ENCODE measurements at places on chromosomes 6 and 20.

GRCh38 chr6:1348675-1349074, 36.8 kb downstream of the FOXQ1 start:
- DNase-seq: no peak

- DNase-seq: peak; percentile 47
Measured at GRCh38 chr6:111586554-111586953, 19.1 kb downstream of the TRAF3IP2 start.

GRCh38 chr6:4666886-4667513, 109.2 kb upstream of the CDYL start:
- no peak for DNase-seq

GRCh38 chr20:6691516-6691915, 76.0 kb upstream of the BMP2 start:
- no peak for DNase-seq

DNA sequence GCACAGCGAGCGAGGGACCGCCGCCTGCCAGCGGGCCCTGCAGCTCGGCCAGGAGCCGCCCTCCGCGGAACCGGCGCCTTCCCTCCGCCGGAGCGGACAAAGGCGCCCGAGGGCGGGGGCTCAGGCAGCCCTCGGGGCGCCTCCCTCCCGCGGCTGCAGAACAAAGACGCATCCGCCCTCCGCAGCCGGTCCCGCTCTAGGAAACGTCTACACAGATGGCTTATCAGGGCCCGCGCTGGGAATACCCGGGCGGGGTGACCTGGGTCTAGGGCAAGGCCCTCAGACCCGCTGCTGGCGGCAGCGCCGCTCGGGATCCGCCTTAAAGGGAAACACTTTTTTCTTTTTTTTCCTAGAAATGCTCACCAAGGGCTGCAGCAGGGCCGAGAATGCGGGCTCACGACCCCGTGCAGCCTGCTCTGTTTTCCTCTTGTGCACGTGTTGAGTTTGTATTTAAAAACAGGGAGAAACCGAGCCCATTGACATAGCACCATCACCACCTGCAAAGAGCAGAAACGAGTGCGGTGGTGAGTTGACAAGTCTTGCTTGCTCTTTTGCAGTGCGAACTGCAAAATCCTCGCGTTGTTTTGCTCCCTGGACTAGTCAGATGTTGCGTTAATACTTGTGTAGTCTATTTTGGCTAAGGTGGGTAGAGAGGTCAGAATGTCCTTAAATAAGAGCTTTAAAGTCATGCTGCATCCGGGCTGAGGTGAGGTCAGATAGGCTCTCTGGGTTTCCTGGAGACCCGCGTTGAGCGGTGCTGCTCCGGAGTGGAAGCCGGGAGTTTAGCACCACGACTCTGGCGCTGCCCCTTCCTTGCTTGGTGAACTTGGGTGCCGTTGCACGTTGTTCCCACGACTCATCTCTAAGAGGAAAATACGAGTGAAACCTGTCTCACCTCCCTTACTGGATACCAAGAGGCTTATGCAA, 1.1 kb upstream of the RPS6KA2 start:
- DNase-seq: peak; percentile 79

- no peak for DNase-seq
Measured at GRCh38 chr6:122180132-122180531, 219.3 kb upstream of the HSF2 start.

DNA sequence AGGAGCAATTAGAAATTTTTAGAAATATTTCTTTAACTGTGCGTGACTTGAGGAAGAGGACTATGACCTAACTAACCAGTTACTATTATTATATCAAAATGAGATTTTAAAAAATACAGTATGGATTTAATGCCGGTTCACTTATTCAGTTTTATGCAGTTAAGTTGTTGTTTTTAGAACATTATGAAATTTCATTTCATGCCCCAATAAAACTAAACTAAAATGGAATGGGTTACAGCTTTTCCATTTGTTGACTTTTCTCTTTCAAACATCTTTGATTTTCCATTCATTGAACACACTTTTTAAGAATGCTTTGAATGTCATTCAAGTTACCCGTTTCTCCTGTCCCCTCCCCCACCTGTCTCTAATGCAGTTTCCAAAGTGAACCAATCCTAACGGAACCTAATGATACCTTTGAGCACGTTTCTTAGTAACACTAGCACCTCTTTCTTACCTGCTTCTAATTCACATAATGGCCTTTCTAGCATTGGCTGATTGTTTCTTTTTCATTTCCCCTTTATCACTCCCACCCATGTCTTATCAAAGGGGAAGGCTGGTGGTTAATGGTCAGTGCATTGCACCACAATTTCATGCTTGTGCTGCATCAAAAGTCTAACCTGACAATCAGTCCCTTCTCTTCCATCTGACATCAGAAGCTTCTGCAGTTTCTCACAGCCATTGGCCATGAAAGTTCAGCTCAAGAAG, 262.2 kb upstream of the TAB2 start:
- no peak for DNase-seq

- no peak for DNase-seq
Measured at GRCh38 chr6:16688984-16689636, 72.2 kb downstream of the ATXN1 start.

DNA sequence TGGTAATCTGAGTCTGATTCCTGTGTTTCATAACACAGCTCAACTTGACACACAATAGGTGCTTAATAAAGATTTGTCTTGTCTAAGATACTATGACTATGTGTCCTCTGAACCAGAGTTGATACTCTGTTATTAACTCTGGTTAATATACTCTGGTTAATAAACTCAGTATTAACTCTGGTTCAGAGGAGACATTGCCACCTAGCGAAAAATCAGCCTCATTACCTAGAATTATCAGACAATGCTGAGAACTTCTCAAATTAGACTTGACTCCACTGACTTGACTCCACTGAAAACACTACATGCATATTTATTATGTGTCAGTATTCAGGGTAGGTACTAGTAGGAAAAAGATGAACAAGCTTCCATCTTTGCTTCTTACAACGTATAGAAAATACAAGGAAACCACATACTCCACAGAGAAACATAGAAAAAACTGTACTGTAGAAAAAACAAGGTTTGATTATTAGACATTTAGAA, 73.9 kb downstream of the AHI1 start:
- no peak for DNase-seq

GRCh38 chr6:166752928-166753721, 126.1 kb upstream of the RPS6KA2 start:
- DNase-seq: no peak

GRCh38 chr20:15185322-15185721, 847.9 kb upstream of the FLRT3 start:
- no peak for DNase-seq

- no peak for DNase-seq
Measured at GRCh38 chr6:109874621-109875020, 103.5 kb upstream of the GPR6 start.

DNA sequence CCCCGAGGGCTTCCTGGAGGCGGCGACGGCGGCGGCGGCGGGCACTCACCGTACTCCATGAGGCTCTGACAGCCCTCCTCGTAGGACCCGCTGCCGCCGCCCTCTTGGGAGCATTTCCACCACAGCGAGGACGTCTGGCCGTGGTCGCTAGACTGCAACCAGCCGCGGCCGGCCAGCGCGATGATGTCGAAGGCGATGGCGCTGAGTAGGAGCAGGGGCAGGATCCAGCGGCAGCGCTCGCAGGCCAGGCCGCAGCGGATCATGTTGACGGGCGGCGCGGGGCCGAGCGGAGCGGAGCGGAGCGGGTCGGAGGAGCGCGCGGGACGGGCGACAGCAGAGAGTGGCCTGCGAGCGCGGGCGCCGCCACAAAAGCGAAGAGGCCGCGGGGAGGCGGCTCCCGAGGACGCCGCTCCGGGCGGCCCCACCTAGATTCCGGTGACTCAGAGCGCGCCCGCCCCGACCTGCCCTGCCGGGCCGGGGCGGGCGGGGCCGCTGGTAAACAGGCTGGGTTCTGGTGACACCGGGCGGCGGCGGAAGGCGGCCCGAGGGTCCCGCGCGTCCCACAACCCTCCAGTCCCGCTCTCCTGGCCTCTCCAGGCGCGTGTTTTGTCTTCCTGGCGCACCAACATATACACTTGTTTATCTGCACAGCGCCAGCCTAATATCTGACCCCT, at the start of gene PERP:
PERP (minus strand) TSS at position 342 of the 674 bp plus-strand sequence; CDS start at position 263, 79 bp downstream.
- DNase-seq: peak; percentile 18

DNA sequence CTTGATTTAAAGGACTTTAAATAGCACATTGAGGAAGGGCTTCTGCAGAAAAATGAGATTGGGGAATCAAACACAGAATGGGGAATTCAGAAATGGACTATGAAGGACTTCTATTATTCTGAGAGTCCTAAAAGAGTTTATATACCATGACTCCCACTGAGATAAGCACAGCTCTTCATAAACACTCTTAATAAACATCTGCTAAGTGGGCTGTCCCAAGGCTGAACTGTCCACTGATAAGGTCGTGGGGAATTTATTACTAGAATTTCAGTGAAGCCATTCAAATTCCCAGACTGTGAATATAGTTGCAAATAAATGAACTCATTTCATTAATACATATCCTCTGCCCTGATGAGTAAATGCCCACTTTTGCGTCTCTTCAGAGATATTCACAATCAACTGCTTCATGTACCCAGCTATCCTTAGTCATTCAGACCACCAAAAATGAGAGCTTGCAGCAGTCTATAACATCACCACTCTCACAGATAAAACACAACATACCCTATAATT, 468.2 kb upstream of the RUNX2 start:
- DNase-seq: no peak

GRCh38 chr20:48682529-48683363, 145.1 kb downstream of the PREX1 start:
- peak; percentile 97 for DNase-seq

DNA sequence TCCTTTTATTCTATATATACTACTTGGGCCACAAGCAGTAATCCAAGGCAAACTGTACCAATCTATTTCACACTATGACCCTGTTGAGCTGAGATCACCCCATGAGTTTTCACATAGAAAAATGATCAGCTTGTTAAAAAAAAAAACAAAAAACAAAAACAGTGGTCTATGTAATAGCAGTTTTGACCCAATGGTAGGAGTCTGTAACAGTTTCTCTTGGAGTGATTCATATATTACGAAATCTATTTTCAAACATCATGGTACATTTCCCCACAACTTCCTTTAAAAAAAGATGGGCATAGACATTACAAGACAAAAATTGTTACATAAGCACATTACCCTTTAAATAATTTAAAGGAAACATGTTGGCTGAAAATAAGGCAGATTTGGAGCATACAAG, 78.1 kb downstream of the PRSS35 start:
- DNase-seq: no peak

DNA sequence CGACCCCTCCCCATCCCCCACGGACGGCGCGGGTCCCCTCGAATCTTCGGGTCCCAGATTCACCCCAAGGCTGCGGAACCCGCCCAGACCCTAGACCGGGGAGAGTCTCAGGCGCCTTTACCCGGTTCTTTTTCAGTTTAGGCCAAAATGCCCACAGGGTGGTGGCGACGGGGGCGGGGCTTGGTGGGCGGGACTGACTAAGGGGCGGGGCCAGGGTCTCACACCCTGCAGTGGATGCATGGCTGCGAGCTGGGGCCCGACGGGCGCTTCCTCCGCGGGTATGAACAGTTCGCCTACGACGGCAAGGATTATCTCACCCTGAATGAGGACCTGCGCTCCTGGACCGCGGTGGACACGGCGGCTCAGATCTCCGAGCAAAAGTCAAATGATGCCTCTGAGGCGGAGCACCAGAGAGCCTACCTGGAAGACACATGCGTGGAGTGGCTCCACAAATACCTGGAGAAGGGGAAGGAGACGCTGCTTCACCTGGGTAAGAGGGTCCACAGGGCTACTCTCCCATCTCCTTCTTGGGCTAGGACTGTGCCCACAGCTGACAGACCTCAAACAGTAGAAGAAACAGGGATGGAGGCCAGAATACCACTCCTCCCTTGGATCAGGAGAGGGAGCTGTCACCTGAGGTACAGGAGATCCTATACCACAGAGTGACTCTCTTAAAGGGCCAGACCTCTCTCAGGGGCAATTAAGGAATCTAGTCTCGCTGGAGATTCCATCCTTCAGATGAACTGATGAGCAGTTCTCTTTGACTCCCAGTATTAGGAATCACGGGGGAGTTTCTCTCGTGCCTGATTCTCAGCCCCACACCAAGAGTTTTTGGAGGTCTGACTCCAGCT, 942 bp downstream of the HLA-E start:
- DNase-seq: no peak

GRCh38 chr6:1893470-1894130, 283.9 kb downstream of the FOXC1 start:
- DNase-seq: no peak

DNA sequence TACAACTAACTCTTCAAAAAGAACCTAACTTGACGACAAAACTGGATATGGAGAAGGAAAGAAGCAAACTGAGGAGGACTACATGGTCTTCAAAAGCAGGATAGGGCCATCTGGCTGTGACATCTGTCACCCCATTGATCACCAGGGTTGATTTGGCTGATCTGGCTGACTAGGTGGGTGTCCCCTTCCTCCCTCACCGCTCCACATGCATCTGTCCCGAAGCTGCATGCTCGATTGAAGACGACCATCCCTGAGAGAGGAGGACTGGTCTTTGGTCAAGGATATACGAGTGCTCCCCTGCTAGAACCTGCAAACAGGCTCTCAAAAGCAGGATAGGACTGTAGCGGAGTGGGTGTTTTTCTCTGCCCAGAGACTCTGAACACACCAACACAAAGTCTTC, 21.7 kb downstream of the CPNE1 start:
- no peak for DNase-seq

DNA sequence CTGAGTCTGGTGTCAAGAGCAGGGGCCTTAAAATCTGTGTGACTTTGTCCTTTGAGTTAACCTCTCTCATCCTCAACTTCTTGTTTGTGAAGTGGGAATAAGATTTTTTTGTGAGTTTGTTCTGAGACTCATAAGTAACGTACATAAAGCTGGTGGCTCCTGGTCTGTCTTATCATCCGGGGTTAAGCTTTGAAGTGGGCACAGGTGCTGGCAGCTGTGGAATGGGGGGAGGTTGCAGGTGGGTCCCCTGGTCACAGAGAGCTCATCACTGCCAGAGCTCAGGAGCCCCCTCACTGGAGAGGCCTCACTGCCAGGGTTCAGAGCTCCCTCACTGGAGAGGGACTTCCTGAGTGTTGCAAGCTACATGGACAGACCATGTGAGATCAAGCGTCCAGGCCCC, 174.1 kb downstream of the NRN1 start:
- DNase-seq: no peak

DNA sequence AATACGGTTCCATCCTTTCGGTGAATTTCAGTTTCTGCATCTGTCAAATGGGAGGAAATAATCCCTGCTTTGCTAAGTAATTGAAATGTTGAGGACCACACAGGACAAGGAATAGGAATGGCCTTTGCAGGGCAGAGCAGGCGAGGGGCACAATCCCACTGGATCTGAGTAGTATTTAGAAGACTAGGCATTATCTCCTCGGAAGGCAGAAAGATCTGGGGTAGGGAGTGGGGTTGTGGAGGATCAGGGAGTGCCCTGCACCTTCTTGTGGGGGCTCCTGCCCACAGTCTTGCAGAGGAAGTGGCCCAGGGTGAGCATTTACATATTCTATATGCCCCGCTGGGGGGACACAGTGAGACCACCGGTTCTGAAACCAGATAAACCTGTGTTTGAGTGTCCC, 87.1 kb upstream of the SIRPA start:
- no peak for DNase-seq

- no peak for DNase-seq
Measured at GRCh38 chr6:141634269-141634668, 498.5 kb upstream of the GJE1 start.

- no peak for DNase-seq
Measured at GRCh38 chr20:51249215-51249614, 226.3 kb upstream of the KCNG1 start.

Data from NCI-H1092 (cell line).